ENCODE measurements at places on chromosomes 7 and 10.

DNA sequence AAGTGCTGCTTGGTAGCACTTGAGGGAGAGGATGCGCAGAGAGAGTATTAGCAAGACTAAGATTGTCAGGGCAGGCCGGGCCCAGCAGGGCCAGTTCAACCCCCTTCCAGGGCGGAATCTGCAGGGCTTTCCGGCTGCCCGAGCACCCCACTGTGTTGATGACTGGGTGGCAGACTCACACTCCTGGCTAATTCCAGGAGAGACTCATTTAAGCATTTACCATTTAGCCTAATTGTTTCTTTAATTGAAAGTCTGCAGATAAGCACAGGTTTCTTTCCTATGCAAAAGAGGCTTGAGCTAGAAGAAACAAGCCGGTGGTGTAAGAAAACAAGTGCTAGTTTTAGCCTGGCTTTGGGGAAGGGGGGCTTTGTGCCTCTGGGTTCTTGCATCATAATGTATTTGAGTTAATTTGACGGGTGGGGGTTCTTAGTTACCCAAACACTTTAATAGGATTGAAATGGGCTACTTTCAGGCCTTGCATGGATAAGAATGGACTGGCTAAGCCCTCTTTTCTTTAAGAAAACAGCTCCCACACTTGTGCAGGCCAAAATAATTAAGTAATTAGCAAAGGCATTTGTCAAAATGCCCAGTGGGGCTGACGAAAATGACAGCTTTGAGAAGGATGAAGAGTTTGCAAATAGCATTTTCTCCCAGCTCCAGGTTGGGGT lies 201.3 kb downstream of the MYOF start:
- no peak for DNase-seq

- no peak for DNase-seq
Observed at GRCh38 chr10:110459600-110459999, 38.1 kb upstream of the DUSP5 start.

GRCh38 chr10:76946270-76946669 lies 691.3 kb downstream of the KCNMA1 start:
- no peak for DNase-seq

GRCh38 chr7:134645935-134646334 lies 718 bp upstream of the BPGM start:
- no peak for DNase-seq

- DNase-seq: peak; percentile 69
Observed at GRCh38 chr7:132655131-132655727, 79.0 kb upstream of the PLXNA4 start.

DNA sequence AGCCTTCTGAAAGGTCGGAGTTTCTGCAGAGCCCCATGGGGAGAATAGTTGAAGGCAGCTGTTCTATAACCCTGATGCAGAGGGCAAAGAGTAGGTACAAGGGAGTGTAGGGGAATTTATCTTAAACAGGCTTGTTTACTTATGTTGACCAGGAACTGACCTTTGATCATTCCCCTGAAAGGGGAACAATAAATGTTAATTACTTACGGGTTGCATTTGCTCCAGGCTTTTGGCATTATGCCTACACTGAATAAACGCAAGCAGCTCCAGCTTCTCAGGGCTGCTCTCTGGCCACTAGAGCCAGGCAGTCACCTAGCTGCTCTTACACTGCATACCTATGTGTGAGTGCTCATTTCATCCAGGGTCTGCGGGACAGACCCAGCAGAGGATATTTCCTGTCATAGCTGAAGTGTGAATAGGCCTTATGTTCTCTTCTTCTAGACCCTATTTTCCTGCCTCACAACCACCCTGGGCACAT lies 26.9 kb upstream of the ABCA13 start:
- no peak for DNase-seq

- no peak for DNase-seq
Observed at GRCh38 chr7:106987777-106988176, 56.7 kb upstream of the PRKAR2B start.

DNA sequence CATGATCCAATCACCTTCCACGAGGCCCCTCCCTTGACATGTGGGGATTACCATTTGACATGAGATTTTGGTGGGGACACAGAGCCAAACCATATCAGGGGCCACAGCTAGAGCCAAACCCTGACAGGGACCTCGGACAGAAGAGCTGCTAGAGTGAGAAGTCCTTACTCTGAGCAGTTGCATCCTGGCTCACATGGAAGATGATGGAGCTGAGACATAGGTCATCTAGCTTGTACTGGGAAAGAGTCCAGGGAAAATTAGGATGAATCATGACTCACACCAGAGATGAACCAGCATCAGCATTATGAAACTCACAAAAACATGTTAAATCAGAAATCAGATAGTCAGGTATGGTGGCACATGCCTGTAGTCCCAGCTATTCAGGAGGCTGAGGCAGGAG lies 12.8 kb upstream of the FMC1 start:
- no peak for DNase-seq

- DNase-seq: no peak
Observed at GRCh38 chr7:25857376-25858067, 294.5 kb upstream of the NFE2L3 start.

DNA sequence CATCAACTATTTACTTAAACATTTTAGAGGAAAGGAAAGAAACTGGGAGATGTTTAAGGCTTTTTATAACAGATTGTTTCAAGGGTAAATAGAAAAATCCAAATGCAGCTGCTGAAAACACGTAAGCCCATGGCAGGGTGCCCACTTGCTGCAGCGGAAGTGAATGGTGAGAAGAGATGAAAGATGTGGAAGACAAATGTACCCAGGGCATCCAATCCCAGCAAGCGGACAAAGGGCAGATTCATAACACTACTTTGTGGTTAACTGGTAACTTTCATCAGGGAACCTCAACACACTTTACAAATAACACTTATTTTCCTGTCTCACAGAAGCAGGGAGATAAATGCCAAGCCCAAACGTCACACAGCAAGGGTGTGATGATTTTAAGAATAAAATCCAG lies 358.4 kb downstream of the KCNMA1 start:
- DNase-seq: peak; percentile 87

GRCh38 chr10:104029521-104029860 lies 56.2 kb downstream of the COL17A1 start:
- DNase-seq: no peak

GRCh38 chr10:85613391-85613790 lies 753.2 kb downstream of the GRID1 start:
- DNase-seq: no peak

- DNase-seq: no peak
Observed at GRCh38 chr10:6255548-6256061, 52.9 kb downstream of the PFKFB3 start.

DNA sequence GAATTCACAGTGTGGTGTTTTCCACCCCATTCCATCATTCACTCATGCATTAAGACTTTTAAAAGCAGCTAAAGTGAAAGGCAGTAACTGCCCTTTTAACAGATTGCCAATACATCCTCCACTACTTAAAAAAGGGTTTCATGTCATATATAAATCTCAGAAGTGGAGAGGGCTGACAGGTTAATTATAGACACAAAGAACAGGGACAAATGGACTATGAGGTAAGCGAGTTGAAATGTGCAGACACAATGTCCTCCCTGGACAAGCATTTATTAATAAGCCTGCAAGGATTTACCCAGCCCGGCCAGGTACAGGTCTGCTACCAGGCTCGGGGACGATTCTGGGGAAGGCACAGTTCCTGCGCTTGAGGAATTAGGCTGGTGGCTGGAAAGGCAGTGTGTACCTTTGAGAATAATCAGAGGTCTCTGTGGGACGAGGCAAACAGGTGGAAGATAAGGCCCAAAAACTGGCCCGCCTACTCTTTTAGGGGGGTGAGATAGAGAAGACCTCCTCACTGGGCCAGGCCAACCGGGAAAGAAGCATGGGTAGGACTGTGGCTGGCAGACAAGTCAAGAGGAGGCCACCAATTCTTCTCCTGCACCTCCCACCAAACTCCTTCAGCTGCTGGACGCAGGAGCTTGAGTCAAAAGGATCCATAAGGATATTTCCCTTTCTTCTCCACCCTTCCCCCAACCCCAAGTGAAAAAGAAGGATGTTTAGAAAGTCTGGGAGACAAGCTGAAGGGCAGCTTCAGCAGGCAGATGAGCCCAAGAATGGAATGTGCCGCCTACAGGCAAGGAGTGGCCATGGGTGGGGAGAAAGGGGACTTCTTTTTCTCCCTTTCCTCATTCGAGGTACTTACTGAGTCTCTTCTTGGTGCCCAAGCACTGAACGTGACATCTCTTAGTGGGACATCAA lies 1.5 kb downstream of the PDLIM1 start:
- no peak for DNase-seq

DNA sequence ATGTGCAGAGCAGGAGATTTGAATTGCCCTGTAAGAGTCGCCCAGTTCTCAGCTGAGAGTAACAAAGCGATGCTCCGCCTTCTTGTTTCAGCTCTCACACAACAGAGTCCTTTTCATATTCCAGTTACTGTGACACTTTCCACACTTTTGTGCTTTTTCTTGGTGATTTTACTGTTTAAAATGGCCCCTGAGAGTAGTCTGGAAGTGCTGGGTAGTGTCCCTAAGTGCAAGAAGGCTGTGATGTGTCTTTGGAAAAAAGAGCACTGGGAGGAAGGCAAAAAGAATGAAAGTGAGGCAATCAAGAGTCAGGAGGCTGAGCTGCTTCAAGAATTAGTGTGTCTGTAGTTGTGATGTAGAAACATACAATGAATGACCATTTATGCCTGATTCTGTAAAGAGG lies 201.2 kb upstream of the SEMA3E start:
- no peak for DNase-seq

DNA sequence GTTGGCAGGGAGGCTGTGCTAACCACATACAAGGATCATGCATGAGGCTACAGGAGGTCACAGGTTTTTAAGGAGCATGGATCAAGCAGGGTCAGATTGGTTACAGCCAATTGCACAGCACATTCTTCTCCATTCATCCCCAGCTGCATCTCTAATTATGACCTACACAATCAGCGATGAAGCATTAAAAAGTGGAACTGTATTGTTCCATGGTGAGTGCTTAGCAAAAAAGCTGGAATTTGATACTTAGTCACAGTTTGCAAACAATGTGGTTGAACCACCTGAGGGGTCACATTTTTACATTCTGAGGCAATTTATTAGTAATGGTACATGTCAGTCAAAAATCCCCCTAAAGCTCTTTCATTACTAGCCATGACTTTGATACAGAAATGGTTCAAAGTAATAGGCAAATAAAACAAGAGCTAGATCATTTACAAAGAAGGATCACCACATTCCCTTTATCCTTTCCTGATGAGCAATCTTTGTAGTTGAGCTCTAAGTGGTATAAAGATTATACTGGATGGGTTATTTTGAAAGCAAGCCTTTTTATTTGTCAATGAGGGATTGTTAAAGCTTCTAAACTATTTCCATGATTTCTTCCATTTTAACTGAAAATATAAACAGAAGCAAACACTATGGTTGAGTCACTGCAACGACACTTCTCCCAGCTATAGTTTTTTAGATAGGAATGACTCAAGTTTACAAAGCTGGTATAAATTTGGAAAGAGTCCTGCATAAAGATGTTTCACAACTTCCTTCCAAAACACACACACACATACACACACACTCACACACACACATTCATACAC lies 217.8 kb upstream of the SEMA3A start:
- no peak for DNase-seq

- DNase-seq: no peak
Observed at GRCh38 chr7:141660259-141660658, 41.7 kb downstream of the DENND11 start.

GRCh38 chr10:13074563-13075451 lies 25.2 kb upstream of the OPTN start:
- DNase-seq: peak; percentile 76

All from aorta (tissue), 5 donors.